ENCODE measurements at places on chromosomes 5 and 9.

- no peak for DNase-seq
Measured at GRCh38 chr5:141701360-141702119, 19.5 kb upstream of the ARAP3 start.

DNA sequence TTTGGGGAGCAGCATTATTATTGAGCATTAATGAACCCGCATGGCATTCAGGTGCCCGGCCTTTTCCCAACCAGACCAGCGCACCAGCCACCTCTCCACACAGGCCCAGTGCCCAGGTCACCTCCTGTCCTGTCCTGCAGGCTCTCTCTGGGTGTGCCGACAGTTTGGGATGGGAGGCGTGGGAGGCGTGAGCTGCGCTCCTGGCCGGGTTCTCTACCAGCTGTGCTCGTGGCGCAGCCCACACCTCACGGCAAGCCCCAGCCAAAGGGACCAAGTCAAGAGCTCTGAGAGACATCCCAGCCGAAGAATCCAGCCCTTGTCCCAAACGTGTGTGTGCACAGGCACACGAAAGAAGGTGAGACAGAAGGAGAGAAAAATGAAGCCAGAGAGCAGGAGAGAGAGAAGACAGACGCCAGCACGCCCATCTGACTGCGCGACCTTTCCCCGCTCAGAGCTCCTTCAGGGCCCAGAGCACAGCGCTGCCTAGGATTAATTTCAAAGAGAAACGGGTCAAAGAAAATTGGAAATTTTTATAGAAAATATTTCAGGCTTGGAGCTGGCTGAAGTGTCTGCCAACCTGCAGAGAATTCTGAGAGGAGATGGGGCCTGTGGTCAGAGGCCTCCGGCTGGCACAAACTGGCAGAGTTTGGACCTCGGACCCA, 81.7 kb downstream of the ADAMTS2 start:
- DNase-seq = no peak

DNA sequence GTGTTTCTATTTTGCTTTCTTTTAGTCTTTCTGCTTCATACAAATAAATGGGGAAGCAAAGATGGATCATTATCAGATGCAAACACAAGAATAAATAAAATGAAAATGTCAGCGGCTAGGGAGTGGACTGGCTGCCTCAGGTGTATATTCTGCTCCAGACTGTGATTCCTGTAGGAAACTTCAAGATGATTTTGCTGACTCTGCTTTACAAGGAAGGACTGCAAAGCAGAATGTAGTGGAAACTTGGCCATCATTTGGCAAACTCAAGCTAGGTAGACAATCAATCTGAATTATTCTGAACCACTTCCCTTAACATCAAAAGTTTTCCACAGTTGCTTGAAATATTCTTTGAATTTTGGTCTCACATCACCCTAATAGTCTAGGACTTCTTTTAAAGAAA, 38.1 kb upstream of the NREP start:
- no peak for DNase-seq

GRCh38 chr5:36998578-36998977, 122.0 kb downstream of the NIPBL start:
- DNase-seq = no peak

DNA sequence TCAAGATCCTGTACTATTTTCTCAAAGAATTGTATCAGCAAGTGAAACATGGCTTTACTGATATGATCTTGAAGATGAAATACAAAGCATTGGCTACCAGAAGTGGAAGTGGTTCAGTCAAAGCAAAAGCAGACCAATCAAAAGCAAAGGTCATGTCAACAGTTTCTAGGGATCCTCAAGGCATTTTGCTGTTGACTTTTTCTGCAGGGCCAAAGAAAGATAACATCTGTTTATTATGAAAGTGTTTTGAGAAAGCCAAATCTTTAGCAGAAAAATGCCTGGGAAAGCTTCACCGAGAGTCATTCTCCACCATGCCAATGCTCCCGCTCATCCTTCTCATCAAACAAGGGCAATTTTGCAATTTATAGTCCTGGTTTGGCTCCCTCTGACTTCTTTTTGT, 90.3 kb upstream of the ACO1 start:
- no peak for DNase-seq

DNA sequence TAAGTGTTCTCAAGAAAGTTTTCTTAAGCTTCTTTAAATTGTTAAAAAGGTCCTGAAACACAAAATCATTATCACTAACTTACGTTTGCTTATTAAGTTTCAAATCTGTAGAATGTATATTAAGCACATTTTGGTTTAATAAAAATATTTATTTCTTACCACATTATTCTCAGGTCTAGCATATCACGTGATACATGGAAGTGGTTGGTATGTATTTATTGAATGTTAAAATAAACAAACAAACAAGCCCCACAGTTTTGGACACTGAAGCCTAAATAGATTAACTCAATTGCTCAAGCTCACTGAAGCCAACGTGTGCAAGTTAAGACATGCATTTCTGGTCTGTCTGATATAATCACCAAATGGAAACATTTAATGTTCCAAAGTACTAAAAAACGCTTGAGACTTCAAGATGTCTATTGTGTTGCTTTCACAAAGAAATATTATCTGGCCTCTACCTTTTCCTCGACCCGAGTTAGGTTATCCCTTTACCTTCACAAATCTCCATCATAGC, 1136.9 kb downstream of the TAF11L14 start:
- no peak for DNase-seq

DNA sequence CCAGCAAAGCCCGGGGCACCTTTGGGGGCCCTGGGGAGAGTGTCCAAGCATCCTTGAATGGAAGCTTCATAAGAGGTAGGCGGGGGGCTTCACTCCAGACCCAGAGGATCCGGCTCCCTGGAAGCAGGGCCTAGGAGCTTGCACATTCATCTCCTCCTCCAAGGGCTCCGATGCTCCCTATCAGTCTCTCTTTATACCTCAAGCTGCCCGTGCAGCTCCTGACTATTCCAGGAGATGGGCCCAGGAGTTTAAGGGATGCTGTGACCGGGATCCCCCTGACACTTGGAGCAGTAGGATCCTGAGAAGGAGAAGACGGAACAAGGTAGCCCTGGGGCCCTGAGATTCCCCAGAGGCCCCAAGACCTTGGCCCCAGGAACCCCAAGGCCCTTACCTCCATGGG, 25.9 kb downstream of the CSF1R start:
- DNase-seq = no peak

- no peak for DNase-seq
Measured at GRCh38 chr5:64800926-64801325, 32.2 kb downstream of the CWC27 start.

DNA sequence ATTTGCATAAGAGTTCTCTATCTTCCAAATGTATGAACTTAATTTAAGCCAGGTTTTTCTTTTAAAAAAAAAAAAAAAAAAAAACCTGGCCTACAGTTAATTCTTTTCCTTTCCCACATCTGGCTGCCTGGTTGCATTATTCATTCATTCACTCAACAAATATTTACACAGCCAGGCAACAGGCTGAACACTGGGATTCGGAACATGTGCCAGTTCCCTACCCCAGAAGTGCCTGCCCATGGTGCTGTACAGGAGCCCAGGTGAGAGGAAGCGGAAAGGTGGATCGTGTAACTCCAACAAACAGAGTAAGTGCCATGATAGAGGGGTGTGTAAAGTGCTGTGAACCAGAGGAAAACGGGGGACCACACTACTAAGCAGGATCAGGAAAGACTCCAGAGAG, 93.6 kb downstream of the CDK5RAP2 start:
- DNase-seq = no peak
